Transverse colon (tissue), 4 donors: ENCODE measurements at places on chromosomes 4 and X. TPM values are rescaled to one million over a fixed set of nuclear protein-coding genes. Genes with fewer than 3 reads are reported as not detected.

GRCh38 chrX:10660171-10660570 is 39.8 kb upstream of the MID1 start:
- no peak for DNase-seq

GRCh38 chr4:121233982-121234381 is 69.9 kb upstream of the TNIP3 start:
- no peak for DNase-seq

- DNase-seq, result no peak
These were observed 65.4 kb downstream of the ANK2 start for GRCh38 chr4:113114884-113115283.

DNA sequence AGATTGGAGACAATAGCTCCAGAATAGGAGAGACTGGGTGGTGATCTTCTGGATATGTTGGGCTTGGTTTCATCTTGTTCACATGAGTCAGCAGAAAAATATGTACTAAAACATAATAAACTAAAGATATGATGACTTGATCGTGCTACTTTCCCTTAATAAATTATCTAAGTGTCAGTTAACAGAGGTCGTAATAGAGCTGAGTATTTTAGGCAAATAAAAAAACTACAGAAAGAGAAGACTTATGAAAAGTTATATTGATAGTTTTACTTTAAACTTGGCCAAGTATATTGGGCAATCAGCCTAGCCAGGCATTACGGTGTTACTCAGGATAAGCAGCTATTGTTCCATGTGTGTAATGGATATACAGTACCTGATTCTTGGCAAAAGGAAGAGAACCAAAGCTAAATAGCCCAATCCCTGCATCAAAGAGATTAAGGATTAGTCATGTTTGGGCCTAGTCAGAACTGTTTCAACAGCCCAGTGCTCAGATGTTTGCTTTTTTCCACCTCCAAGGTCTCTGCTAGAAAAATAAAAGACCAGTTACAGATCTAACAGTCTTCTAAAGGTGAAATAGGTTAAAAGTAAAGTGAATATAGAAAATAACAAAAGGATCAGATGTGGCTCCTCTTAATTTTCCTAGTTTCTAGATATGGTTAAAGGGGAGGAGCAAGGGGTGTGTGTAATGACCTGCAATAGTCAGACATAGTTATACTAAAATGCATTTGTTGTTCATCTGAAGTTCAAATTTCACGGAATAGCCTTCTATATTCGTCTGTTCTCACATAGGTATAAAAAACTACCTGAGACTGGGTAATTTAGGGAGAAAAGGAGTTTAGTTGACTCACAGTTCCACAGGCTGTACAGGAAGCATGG is 262.6 kb downstream of the ADGRL3 start:
- no peak for DNase-seq

GRCh38 chr4:1763070-1763549 is 30.0 kb upstream of the FGFR3 start:
- no peak for DNase-seq

- no peak for DNase-seq
These were observed 57.5 kb downstream of the MAML3 start for GRCh38 chr4:140096483-140096861.

DNA sequence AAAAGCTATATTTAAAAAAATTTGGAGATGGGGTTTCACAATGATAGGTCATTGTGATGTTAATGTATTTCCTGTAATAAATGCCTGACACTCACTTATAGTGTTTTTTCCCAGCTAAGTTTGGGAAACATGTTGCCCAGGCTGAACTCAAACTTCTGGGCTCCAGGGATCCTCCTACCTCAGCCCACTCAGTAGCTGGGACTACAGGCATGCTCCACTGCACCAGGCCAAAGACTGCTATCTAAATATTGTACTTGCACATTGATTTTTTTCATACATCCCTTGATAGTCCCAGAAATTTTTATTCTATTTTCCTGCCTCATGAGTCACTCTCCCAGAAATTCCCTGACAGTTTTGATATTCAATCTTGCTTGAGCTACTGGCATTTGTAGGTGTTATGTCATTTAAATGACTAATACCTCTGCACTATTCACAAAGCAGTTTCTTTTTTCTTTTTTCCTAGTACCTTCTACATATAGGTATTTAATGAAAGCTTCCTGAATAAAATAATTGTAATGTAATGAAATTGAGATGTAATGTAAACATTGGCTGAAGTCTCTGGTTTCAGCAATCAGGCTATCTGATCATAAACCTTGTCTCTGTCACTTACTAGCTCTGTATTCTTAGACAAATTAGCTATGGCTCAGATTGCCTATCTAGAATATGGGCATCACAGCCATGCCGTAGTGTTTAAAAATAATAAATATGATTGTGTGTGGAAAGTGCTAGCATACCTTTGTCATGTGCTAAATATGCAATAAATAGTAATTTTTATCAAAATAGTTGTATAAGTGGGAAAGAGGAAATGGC is 1973.0 kb upstream of the AGA start:
- no peak for DNase-seq

- no peak for DNase-seq
These were observed 717.5 kb upstream of the SLIT2 start for GRCh38 chr4:19534159-19534558.

DNA sequence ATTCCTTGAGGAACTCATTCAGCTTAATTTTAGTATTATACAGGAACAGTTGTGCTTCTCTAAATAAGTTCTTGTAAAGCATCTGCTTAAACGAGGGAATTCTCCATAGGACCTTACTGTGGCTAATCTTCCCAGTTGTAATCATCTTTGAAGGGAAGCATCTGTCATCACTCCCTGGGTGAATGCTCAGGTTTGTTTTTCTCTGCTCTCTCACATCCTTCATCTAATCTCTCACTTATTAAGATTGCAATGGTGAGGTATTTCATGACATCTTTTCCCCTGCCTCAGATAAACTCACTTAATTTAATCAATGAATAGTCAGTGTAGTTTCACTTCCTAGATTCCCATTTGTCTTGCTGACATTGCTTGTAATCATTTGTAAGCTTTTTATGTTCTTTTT is 121.8 kb upstream of the ADAMTS3 start:
- no peak for DNase-seq

GRCh38 chr4:519885-520682 is 21.1 kb downstream of the PIGG start:
- no peak for DNase-seq

GRCh38 chr4:161148051-161148450 is 1015.7 kb downstream of the FSTL5 start:
- no peak for DNase-seq

DNA sequence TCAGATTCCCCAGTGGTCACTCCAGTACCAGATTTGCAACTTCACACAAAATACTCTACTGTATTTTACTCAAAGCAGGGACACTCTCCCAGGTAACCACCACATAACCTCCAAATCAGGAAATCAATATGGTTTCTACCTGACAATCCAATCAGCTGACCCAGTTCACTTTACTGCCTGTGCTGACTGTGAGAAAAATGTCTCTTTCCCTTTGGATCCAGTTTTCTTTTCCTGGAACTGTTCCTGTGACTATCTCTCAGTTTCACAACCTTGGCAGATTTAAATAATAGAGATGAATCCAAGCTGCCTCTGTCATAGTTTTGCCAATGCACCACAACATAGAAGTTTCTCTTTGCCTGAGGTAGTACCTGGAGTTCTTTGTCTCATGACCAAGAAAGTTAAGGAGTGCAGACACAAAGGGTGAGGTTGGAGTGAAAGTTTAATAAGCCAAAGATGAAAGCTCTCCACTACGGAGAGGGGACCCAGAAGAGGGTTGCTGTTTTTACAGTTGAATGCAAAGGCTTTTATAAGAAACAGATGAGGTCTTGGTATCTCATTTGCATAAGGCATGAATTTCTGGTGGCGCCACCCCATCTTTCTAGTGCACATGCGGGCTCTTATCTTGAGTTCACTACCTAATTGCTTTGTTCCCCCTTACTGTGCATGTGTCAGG is 29.7 kb upstream of the IL9R start:
- no peak for DNase-seq

- DNase-seq, result no peak
These were observed 10.1 kb downstream of the RBPJ start for GRCh38 chr4:26330946-26331345.

- DNase-seq, result no peak
These were observed 105.1 kb upstream of the LIMCH1 start for GRCh38 chr4:41432881-41433280.

GRCh38 chr4:134632056-134632455 is 430.5 kb upstream of the PABPC4L start:
- no peak for DNase-seq

- DNase-seq, result no peak
These were observed 101.0 kb downstream of the ATP11C start for GRCh38 chrX:139831675-139832456.

Gene MAGEE2
- not detected for total RNA-seq

Gene ATOH1
- total RNA-seq, result 41.8 TPM

Gene PCDH10
- 0.60 TPM for total RNA-seq
